Nephron progenitor cell (in vitro differentiated cells): ENCODE measurements at places on chromosomes 6 and 20.

- peaks cover 7% of the 10 kb centered on the region for H3K27me3 ChIP-seq
- H3K27ac ChIP-seq = no peak overlapping the region
- no peak for DNase-seq
- H3K4me1 ChIP-seq = no peaks in the 10 kb centered on the region
These were observed 7.6 kb upstream of the BMP5 start for GRCh38 chr6:55882718-55883569.

DNA sequence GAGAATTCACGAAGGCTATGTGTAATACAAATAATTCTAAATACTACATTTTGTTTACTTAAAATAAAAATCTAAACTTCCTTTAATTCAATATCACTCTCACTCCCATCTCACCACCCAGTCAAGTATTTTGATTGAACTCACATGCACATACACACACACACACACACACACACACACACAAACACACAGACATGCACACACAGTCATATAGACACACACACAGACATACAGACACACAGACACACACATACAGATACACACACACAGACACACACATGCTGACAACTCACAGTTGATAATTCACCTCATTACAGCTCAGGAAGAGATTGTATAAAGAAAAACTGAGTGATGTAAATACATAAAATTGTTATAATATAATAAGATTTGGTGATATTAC, 559.8 kb upstream of the SLC35B3 start:
- H3K4me1 ChIP-seq = peaks cover 23% of the 10 kb centered on the region
- no peak for DNase-seq
- no peaks in the 10 kb centered on the region for H3K36me3 ChIP-seq

DNA sequence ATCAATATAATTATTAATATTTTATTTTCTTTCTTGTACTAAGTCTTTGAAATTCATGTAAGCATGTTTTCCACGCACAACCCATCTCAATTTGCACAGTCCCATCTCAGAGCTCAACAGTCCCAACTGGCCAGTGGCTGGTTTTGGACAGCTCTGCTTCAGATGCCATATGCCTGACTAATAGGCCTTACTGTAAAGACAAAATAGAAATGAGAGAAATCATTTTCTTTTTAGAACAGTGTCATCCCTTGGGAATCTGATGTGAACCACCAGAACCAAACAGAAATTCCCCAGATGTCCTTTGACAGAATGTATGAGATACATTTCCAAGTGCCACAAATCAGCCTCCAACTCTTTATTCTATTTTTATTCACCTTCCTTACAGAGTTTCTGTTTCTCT, 338.9 kb downstream of the ESR1 start:
- H3K4me3 ChIP-seq = no peak overlapping the region
- DNase-seq = no peak
- peaks cover 12% of the 10 kb centered on the region for H3K36me3 ChIP-seq
- no peaks in the 10 kb centered on the region for H3K27me3 ChIP-seq
- H3K27ac ChIP-seq = no peak overlapping the region

DNA sequence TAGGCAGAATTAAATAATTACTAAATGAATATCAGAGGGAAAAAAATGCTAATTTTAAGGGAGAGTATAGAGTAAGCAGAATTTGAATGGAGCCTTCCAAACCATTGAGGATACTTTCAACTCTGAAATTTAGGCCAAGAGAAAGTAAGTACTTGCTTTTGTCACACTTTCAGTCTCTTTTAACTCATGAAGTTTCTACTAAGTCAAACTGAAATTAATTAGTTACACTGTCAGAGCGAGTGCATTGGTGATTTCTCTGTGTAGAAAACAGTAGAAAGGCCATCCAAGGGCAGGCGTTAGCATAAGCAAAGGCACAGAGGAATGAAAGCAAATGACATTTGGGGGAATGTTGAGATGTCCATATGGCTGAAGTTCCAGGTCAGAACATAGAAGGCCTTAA, 92.9 kb downstream of the PLEKHG1 start:
- no peak overlapping the region for H3K27ac ChIP-seq
- peaks cover 41% of the 10 kb centered on the region for H3K4me1 ChIP-seq
- H3K27me3 ChIP-seq = peaks cover 3% of the 10 kb centered on the region
- no peaks in the 10 kb centered on the region for H3K36me3 ChIP-seq
- H3K4me3 ChIP-seq = no peak overlapping the region

GRCh38 chr6:5023923-5024322, 20.1 kb upstream of the RPP40 start:
- H3K27me3 ChIP-seq = peaks cover 7% of the 10 kb centered on the region
- H3K4me1 ChIP-seq = peaks cover 31% of the 10 kb centered on the region
- no peak overlapping the region for H3K4me3 ChIP-seq

DNA sequence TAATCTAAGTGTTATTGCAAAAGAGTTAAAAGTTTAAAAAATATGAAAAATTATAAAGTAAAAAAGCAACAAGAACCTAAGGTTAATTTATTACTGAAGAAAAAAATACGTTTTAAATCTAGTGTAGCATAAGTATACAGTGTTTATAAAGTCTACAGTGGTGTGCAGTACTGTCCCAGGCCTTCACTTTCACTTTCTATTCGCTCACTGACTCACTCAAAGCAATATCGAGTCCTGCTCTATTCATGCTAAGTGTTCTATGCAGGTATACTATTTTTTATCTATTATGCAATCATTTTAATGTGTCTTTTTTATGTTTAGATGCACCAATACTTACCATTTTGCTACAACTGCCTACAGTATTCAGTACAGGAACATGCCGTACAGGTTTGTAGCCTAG, 113.0 kb downstream of the MANEA start:
- no peak overlapping the region for H3K4me3 ChIP-seq
- H3K27ac ChIP-seq = no peak overlapping the region
- H3K36me3 ChIP-seq = no peaks in the 10 kb centered on the region
- no peaks in the 10 kb centered on the region for H3K4me1 ChIP-seq

- peaks cover 53% of the 10 kb centered on the region for H3K4me1 ChIP-seq
- no peak for DNase-seq
- peaks cover 45% of the 10 kb centered on the region for H3K36me3 ChIP-seq
- peak overlapping the region; percentile 38 for H3K4me3 ChIP-seq
These were observed 59.2 kb downstream of the TRAM2 start for GRCh38 chr6:52517502-52518278.

DNA sequence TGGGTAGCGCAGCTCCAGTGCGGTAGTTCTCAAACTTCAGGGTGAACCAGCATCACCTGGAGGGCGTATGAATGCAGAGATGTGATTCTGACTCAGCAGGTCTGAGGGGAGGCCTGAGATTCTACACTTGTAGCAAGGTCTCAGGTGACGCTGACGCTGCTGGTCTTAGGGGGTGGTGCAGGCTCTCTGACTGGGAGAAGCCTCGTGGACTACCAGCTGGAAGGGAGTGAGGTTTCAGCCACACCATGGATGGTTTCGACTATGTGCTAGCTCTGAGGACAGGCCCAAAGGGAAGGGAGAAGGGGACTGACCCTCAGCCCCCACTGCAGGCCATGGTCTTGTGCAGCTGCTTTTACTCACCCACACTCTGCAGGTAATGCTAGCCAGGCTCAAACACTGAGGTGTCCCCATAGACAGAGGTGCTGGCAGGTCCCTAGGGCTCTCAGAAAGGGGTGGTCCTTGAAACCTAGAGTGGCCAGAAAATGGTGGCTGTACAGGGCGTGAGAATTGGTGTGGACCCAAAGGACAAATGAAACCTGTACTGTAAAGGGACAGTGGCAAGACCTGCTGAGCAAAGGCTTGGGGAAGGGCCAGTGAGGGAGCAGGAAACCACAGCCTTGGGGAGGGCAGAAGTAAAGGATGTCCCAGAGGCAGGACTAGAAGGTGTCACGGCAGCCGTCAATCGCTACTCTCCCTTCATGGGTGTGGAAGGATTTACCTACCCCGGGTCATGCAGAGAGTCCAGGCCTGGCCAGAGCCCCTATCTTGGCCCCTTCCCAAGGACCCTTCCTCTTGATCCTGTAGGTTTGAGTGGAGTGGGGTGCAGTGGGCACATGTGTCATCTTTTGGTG, 52.7 kb downstream of the EBF4 start:
- no peak for DNase-seq
- no peaks in the 10 kb centered on the region for H3K36me3 ChIP-seq
- no peak overlapping the region for H3K4me3 ChIP-seq
- no peak overlapping the region for H3K27ac ChIP-seq

GRCh38 chr6:16681260-16681873, 79.9 kb downstream of the ATXN1 start:
- H3K27me3 ChIP-seq = peaks cover 4% of the 10 kb centered on the region
- H3K4me3 ChIP-seq = no peak overlapping the region
- no peaks in the 10 kb centered on the region for H3K36me3 ChIP-seq
- H3K27ac ChIP-seq = no peak overlapping the region
- DNase-seq = peak; percentile 14
- peaks cover 61% of the 10 kb centered on the region for H3K4me1 ChIP-seq

- peaks cover 12% of the 10 kb centered on the region for H3K4me1 ChIP-seq
- peak; percentile 41 for DNase-seq
- peaks cover 16% of the 10 kb centered on the region for H3K36me3 ChIP-seq
- H3K27ac ChIP-seq = no peak overlapping the region
- H3K27me3 ChIP-seq = peaks cover 23% of the 10 kb centered on the region
- H3K4me3 ChIP-seq = peak overlapping the region; percentile 41
These were observed 61.6 kb downstream of the SRC start for GRCh38 chr20:37407573-37408002.
